Thyroid gland (tissue), 4 donors: ENCODE measurements at places on chromosomes 13 and 19. TPM values are rescaled to one million over a fixed set of nuclear protein-coding genes. Genes with fewer than 3 reads are reported as not detected.

Gene KLK1
- 0.67 TPM for total RNA-seq

Gene CDX2
- total RNA-seq, result not detected

- DNase-seq, result no peak
Observed at GRCh38 chr19:40623403-40624251, 22.5 kb downstream of the LTBP4 start.

DNA sequence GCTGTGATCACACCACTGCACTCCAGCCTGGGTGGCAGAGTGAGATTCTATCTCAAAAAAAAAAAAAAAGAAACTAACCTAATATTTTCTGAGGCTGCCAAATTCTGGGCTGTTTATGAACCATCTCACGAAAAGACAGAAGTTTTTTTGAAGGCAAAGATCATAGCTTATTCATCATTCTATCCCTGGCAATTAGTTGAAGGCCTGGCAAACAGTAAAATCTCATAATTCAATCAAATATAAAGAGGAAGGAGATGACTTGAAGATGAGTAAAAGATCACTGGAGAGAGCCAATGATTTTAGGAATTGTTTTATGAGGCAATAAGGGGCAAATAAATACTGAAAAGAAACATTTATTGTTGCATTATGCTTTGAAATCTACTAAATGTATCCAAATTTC is 216.5 kb downstream of the DCLK1 start:
- DNase-seq, result no peak

DNA sequence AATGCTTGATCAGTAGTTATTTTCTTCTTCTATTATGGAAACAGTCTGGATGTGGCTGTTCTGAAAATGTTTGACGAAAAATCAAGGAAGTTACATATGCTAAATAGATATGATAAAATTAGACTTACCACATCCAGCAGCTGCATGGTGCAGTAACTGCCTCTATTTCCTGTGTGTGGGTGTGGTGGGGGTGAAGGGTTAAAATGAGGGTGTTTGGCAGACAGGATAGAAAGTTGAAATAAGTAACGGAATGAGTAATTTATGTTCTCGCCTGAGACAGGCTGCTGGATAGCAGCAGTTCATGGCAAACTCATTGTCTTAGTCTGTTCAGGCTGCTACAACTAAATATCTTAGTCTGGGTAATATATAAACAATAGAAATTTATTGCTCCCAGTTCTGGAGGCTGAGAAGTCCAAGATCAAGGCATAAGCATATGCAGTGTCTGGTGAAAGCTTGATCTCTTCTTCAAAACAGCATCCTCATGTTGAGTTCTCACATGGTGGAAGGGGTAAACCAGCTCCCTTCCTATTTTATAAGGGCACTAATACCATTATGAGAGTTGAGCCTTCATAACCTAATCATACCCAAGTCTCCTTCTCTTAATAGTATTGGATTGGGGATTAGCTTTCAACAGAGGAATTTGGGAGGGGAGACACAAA is 1248.9 kb downstream of the SLITRK5 start:
- no peak for DNase-seq

GRCh38 chr19:16640951-16641350 is 12.9 kb upstream of the MED26 start:
- DNase-seq, result no peak

DNA sequence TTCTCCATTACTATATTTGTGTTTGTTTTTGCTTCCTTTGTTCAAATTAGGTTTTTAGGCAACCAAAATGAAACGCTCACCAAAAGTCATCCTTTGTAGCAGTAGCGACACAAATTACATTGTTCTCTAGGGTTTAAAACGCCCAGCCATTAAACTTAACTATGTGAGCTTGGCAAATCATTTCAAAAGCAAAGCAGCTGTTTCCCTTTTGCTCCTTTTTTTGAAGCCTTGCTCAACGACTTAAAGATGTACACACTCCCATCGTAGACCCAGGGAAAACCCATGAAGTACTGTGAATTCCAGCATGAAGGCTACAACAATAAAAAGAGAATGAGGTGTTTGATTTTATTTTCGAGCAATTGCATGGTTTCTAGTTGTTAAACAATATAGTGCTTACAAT is 106.7 kb downstream of the RAP2A start:
- DNase-seq, result no peak

GRCh38 chr13:80486402-80486801 is 145.5 kb upstream of the SPRY2 start:
- DNase-seq, result no peak

DNA sequence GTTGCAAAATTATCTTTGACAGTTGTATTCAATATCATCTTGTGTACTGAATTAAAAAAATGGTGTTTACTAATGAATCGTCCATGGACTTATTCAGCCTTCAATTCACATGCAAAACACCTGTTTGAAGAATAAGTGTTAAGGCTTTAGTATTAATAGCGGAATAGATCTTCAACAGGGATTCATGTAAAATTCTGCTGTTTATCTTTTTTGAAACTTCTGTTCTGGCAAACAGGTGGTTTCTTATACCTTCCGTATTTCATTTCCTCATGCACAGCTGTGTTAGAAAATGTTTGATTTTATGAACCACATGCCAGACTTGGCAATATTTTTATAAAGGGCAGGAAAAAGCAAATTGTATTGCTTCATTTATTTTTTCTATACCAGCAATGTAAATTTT is 255.7 kb downstream of the DACH1 start:
- DNase-seq, result no peak

DNA sequence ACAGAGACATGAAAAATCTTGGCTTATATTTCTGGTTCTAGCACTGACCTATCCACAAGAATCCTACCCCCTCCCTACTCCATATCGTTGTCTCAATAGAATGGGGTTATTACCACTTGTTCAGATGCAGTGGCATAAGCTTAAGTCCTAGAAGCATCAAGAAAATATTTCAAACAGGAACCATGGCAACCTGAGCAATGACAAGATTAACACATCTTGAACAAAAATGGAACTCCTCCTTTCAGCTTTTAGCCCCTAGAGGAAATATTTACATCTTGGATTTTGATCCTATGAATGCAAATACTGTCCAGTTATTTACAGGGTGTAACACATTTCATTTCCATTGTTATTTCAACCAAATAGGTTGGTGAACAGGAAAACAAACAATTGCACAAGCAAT is 46.1 kb upstream of the TSC22D1 start:
- DNase-seq, result no peak

DNA sequence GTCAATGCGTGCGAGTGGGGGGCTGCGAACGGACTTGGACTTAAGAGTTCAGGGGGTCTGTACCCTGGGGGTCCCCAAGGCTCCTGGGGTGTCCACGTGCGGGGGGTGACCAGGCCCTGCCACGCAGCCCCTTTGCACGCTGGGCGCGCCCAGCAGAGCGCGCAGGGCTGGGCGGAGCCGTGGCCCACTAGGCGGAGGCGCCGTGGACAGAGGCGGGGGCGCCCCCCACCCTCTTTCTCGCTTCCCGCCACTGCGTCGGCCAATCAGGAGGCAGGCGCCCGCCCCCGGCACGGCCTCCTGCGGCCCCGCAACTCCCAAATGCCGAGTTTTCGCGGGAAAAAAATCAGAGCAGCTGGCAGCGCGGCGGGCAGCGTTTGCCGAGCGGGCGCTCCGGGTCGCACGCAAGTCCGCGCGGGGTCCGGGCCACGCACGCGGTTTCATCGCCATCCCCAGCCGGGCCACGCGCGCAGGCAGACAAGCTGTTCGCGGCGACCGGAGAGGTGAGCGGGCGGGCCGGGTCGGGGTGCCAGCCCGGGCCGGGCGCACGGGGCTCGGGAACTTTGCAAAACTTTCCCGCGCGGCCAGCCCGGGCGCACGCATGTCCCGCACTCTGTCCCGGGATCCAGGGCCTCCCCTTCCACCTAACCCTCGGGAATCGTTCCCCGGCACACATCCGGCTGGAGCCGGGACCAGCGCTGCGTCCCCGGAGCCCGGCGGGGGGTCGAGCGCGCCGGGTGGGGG is at the start of gene UHRF1:
UHRF1 (plus strand) TSS at position 346 of the 741 bp plus-strand sequence. CDS start 1,385 bp downstream, outside the sequence.
- no peak for DNase-seq

DNA sequence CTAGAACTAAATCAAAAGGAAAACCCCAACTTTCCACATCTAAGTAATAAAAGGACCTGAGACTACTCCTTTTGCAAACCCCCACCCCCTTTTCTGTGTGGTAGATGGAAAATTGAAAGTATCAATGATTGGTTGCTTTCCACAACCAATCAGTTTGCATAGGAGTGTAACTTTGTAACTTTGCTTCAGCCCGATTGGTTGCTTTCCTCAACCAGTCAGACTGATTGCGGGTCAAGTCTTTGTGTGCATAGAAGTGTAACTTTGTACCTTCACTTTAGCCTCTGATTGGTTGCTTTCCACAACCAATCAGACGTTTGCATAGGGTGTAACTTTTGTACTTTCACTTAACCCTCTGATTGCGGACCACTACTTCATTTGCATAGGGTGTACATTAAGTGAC is 8.0 kb upstream of the B3GLCT start:
- DNase-seq, result no peak

DNA sequence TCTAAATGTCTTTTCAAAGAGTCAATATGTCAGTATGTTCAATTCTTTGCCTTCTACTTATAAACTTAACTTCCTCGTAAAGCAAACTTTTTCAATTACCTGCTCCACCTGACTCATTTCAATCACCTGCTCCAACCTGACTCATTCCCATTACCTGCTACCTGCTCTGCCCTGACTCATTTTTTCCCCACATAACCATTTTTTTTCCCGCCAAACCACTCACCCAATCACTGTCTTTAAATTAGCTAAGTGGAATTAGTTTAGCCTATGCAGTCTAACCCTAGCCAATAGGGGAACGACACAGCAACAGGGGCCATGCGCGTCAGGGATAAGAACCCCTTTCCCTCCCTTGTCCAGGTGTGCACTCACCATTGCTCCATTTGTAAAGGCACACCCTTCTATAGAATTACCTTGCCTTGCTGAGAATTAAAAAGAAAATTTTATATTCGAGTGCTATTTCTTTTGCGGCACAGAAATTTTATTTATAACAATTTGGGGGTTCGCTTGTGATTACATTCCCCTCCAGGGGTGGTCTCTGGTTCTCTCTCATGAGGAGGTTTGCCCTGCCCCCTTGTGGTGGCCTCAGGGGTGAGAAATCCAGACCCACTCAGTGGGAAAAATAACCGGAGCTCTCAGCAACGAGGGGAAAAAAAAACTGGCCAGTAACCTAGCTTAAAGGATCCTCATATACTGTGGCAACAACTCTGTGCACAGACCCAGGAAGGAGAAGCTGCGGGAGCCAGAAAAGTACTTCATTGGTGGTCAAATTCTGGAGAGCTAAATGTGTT is 193.1 kb downstream of the ZNF486 start:
- DNase-seq, result peak; percentile 63

- DNase-seq, result no peak
Observed at GRCh38 chr19:49869009-49869483, 1.7 kb upstream of the PNKP start.

DNA sequence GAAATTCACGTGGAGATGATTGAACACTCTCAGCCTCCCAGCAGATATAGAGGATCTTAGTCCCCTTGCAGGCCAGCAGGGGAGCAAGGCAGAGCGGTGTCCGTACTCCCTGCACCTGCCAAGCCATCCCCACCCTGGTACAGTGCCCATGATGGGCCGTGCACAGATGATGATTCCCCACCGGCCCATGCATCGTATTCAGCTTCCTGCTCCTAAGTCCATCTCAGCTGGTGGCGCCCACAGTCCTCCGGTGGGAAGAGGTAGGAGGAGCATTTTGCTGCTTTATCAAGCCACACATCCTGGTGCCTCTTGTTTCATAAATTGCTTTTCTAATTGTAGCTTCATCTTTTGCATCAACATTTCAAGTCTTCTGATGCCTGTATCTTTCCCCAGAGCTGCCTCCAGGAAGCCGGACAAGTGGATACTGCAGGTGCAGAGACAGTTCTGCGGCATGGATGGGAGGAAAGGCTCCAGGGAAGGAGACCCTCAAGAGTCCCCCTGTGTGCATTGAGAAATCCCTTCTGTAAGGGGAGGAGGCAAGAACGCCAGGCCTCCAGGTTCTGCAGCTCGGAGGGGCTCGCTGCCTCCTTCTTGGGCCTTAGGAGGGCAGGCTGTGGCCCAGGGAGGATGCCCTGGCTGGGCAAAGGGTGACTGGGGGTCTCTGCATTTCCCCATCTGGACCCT is 55.3 kb downstream of the F2RL3 start:
- DNase-seq, result no peak
